ENCODE measurements at places on chromosomes 16 and 17.

- DNase-seq: no peak
Observed at GRCh38 chr17:74842146-74842598, 17.5 kb downstream of the GRIN2C start.

GRCh38 chr16:80693553-80693952, 110.8 kb downstream of the CDYL2 start:
- DNase-seq: no peak

DNA sequence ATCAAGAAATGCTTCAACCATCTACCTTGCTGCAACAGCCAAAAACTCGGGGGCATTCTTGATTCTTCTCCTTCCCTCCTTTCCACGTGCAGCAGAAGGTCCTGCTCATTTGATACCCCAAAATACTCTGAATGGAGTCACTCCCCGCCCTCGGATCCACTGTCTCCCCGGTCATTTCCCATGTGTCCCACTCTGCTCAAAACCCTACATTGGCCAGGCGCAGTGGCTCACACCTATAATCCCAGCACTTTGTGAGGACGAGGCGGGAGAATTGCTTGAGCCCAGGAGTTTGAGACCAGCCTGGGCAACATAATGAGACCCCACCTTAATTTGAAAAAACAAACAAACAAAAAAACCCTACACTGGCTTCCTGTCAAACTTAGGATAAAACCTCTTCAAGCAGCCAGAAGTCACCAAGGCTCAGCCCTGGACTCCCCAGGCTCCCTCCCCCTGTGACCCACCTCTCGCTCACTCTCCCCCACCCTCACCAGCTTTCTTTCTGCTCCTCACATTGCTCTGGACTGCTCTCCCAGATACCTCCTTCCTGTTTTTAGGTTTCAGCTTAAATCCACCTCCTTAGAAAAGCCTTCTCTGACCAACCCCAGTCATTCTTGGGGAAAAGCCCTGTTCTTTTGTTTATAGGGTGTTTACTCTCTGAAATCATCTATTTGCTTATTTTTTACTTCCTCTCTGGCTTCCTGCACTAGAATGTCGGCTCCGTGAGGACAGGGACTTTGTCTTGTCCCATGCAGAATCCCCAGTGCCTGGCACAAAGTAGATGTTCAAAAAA, 2.8 kb downstream of the SLC13A2 start:
- DNase-seq: no peak

GRCh38 chr17:81153340-81153803, 11.9 kb upstream of the PVALEF start:
- DNase-seq: peak; percentile 89

- no peak for DNase-seq
Observed at GRCh38 chr16:17302214-17302613, 168.5 kb downstream of the XYLT1 start.

- DNase-seq: no peak
Observed at GRCh38 chr17:16511593-16511992, 19.6 kb upstream of the LRRC75A start.

- no peak for DNase-seq
Observed at GRCh38 chr17:237406-237955, 56.0 kb upstream of the DOC2B start.

GRCh38 chr17:21174713-21175112, 39.2 kb downstream of the TMEM11 start:
- DNase-seq: no peak

DNA sequence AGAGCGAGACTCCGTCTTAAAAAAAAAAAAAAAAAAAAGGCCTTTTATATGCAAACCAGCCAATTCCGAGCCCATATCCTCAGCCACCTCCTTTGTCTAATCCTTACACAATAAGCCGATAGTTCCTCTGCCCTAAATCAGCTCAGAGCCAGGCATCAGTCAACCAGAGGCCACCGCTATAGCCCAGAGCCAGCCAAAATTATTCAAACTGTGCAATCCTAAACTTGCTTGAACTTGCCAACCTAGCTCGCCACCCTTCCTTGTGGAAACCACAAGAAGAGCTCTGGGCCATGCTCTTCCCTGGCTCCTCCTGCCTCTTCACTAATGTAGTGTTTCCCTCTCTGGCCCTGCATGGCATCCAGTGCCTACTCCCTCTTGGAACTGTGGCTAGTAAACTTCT, 17.7 kb downstream of the ITGAL start:
- no peak for DNase-seq

- DNase-seq: no peak
Observed at GRCh38 chr17:82600731-82601446, 47.4 kb downstream of the WDR45B start.

GRCh38 chr17:17569691-17570090, 21.8 kb downstream of the PEMT start:
- no peak for DNase-seq

DNA sequence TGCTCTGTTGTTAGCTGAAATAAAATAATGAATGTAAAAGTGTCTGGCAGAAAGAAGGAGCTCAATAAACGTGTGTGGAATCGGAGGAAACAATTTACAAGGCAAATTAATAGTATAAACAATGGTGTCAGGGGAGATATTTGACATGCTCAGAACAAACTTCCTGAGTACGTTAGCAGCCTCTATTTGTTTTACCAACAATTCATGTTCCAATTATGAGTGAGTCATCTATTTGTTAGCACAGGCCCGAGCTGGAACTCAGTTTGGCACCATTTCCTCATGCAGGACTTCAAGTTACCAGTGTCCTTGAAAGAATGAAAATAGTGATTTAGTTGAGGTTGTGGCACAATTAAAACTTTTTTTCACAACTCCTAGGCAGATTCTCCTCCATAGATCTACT, 9.1 kb downstream of the ASIC2 start:
- DNase-seq: no peak

GRCh38 chr17:48024149-48025039, 13.2 kb downstream of the COPZ2 start:
- no peak for DNase-seq

DNA sequence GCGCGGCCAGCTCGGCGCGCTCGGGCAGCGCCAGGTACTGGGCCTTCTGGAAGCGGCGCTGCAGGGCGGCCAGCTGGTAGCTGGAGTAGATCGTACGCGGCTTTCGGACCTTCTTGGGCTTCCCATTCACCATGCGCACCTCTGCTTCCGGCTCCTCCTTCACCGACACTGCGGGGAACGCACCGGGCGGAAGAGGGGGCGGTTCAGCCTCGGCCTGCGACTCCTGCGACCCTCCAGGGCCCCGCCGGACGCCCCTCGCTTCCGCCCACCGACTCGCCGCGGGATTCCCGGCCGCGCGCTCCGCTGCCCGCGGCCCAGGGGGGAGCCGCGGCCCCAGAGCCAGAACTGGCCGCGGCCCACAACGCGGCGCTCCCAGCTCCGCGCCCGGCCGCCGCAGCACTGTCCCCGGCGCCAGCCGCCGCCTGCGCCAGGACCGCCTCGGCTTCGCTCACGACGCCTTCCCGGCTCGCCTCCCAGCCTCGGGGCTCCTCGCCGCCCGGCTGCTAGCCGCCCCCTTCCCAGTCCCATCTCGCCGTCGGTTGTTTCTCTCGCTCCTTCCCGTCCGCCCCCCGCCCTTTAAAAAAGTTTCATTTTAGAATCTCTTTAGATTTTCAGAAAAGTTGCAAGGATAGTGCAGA, 1.5 kb downstream of the DLX3 start:
- DNase-seq: no peak

DNA sequence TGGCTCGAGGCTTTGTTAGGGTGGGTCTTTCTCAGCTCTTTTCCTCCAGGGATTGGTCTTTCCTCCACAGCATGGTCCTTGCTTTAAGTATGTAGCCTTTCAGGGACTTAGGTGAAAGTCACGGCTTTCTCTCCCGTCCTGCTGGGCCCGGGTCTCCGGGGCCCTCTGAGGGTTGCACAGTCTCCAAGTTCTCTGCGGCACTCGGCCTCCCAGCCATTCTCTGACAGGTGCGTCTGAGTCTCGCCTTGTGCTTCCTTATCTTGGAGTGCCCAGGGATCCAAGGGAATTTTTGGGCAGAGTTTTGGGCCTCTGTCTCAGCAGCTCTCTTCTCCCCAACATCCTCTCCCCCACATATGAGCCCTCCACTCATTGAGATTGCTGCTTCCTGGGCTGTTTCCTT, 36.6 kb downstream of the ZNF750 start:
- no peak for DNase-seq

DNA sequence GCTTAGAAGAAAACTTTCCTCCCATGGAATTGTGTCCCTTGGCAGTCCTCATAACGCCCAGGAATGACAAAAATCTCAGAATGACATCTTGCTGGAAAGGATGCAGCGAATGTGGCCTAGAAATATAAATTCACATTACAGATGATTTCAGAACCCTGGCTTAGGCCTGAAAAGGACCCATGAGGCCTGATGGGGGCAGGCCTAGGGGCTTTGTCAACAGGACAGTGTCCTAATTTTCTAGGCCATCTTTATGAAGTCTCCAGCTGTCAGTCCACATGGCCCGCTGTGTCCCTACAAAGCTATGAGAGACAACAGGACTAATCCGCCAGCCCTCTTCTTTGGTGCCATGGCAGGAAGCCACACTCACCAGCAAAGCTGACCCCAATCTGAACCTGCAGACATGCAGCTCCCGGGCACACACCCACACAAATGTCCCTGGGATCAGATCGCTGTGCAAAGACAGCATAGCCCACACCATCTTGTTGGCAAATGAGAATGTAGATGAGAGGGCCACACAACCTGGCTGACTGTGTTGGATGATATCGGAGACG, 40.4 kb upstream of the DNAH17 start:
- DNase-seq: no peak

DNA sequence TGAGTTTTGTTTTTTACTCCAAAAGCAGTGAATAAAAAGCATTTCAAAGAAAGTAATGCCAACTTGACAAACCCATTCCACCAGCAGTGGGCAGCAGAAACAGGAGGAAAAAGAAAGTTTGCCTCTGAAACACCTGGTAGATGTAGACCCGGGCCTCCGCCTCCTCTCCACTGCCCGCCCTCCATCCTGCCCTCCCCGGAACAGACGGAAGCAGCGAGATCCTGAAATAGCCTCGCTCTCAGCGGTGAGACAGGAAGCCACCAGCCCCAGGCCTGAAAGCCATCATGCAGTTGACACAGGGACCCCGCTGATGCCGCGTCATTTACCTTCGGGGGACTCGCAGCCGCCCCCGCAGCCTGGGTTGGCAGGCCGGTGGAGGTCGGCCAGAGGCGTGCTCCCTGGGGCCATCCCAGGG, 67.8 kb downstream of the C16orf78 start:
- DNase-seq: no peak
